ENCODE measurements at places on chromosomes 2 and 18. TPM values are rescaled to one million over a fixed set of nuclear protein-coding genes. Genes with fewer than 3 reads are reported as not detected.
A peak's percentile ranks its signal among the peaks of the same experiment; 100 is the strongest.

- DNase-seq = no peak
These were observed 44.5 kb upstream of the RMDN2 start for GRCh38 chr2:37880551-37880950.

The EIF4E2 gene
- total RNA-seq = 95.9 TPM

- peak; percentile 21 for DNase-seq
These were observed 4.3 kb downstream of the MRPS9 start for GRCh38 chr2:105042189-105042588.

The CHRND gene
- 0.07 TPM for total RNA-seq

DNA sequence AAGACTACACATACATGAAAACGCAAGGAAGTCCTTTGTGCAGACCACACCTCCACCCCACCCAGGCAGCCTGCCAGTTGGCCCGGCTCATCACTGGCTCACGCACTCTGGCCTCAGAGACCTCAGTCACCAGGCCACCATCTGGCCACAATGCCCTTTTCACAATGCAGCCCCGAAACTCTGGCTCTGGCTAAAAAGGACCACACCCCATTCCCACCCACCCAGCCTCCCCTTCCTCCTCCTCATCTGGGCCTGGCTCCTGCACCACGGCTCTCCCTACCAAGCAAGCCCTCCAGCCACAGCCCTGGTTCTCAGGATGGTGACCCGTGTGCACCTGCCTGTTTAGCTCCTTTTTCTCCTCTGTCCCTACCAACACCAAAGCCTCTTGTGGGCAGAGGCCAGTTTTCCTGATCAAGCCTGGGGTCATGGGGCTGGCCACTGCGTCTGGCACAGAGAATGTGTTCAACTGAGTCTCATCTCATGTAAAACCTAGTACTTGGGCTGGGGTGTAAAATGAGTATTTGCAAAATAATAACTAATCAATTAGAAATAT lies 7.4 kb downstream of the HDAC4 start:
- no peak for DNase-seq

GRCh38 chr2:135791418-135792190 lies 45.4 kb downstream of the LCT start:
- DNase-seq = no peak

- no peak for DNase-seq
These were observed 324.0 kb downstream of the PARD3B start for GRCh38 chr2:204869132-204869823.

The CDCA7 gene
- total RNA-seq = 66.6 TPM

The LYG1 gene
- total RNA-seq = 0.35 TPM

- no peak for DNase-seq
These were observed 19.6 kb downstream of the MTERF4 start for GRCh38 chr2:241082341-241083090.

DNA sequence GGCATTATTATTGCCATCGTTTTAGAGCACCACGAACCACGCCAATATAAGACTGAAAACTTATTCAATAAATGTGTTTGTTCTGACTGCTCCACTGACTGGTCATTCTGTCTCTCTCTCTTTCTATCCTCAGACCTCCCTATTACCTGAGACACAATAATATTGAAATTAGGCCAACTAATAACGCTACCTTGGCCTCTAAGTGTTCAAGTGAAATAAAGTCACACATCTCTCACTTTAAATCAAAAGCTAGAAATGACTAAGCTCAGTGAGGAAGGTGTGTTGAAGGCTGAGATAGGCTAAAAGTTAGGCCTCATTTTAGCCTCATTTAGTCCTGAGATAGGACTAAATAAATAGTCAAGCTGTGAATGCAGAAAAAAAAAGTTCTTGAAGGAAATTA lies 38.8 kb downstream of the G6PC2 start:
- no peak for DNase-seq

The PTPRN gene
- total RNA-seq = 5.7 TPM

The EGR4 gene
- 0.09 TPM for total RNA-seq

The C1GALT1C1L gene
- total RNA-seq = 0.46 TPM

DNA sequence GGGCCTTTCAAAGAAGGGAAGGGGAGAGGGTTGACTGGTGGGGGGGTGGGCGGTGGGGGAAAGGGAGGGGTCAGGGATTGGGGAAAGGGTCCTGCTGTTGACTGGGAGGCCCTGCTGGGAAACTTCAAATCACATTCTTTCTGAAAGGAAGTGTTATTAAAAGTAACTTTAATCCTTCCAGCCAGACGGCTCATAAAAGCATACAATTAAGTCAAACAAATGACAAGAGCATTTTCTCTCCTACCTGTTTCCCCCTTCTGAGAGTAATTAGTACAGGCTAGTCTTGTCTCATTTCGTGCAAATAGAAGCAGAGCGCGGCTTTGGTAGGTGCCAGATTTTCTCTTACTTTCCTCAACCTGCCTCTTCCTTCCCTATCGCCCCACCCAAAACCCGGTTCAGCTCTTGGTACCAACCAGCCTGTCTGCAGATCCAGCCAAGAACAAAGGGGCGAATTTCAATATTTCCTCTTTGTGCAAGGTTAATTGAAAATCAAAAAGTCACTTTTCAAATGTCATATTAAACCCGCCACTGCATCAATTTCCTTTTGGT lies 2112.6 kb upstream of the PIK3C3 start:
- no peak for DNase-seq

DNA sequence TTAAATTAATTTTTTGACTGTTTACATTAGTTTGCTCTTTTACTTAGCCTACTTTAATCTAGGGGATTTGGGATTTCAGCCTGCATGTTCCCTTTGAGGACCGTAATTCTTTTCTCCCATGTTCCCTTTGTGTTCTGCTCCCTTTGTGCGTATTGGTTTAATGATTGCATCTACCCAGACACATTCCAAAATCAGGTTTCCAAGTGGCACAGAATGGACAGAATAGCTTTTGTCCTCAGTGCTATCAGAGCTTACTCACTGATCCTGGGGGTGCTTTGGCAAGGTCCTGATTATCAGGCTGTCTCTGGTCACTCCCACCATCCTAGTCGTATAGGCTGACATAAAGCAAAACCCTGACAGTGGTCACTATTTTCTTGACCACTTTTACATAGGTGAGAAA lies 867.5 kb downstream of the TSN start:
- no peak for DNase-seq

DNA sequence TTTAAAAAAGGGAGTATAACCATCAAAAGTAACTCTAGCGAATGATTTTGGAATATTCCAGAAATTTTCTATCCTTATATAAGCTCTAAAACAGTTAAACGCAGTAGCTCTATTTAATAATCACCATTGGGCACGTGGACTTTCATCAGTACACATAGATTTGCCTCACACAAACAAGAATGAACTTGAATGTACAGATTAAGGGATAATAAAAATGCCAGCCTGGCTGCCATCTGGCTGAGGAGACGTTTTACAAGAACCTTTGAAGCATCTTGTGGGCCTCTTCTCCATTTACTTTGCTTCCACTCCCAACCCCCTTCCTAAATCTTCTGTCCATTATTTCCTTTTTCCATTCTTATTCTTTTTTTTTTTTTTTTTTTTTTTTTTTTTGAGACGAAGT lies 47.2 kb downstream of the AGAP1 start:
- DNase-seq = no peak

The UGT1A6 gene
- total RNA-seq = not detected

- no peak for DNase-seq
These were observed 132.4 kb downstream of the MREG start for GRCh38 chr2:215880970-215881369.

The LYG2 gene
- total RNA-seq = not detected

Data from WTC11 (cell line).